ENCODE measurements at places on chromosomes 2 and 18. TPM values are rescaled to one million over a fixed set of nuclear protein-coding genes. Genes with fewer than 3 reads are reported as not detected.

GIGYF2 gene
- total RNA-seq: 81.7 TPM

GRCh38 chr2:237529452-237530402 lies 36.6 kb upstream of the PRLH start:
- DNase-seq: no peak

DNA sequence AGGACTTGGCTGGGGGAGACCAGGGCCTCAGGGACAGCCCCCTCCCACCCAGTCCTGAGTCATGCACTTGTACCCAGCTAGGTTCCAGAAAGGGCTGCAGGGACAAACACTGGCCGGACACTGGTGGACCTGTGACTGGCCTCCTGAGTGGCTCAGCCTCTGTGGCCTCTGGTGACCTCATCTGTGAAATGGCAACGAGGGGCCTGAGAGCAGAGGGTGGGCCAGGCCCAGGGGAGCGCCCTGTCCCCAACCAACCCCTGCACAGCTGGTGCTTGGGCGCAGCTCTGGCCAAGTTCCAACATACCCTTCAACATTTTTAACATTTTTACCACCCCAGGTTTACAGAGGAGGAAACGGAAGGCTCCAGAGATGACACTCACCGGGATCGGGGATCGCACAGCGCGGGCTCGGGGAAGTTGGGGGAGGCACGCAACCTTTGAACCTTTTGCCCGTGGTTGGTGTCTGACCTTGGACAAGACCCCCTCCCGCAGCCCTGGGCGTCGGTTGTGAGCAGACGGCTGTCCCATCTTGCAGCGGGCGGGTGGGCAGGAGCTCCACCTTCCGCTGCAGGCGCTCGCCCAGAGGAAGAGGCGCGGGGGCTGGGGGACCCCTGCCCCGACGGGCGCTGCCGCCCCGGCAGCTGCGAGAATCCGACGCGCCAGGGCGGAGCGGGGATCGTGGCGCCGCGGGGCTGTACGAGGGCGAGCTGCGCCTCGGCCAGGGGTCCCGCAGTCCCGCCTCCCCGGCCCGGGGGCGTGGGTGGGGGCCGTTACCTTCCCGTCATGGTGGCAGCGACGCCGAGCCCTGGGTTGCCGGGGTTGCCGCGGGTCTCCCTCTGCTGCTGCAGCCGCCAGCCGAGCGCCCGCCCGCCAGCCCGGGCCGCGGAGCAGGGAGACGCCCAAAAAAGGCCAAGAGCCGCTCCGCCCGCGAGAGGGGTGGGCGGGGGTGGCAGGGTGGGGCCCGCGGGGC lies 805 bp downstream of the LIMS2 start:
- DNase-seq: peak; percentile 70

DNA sequence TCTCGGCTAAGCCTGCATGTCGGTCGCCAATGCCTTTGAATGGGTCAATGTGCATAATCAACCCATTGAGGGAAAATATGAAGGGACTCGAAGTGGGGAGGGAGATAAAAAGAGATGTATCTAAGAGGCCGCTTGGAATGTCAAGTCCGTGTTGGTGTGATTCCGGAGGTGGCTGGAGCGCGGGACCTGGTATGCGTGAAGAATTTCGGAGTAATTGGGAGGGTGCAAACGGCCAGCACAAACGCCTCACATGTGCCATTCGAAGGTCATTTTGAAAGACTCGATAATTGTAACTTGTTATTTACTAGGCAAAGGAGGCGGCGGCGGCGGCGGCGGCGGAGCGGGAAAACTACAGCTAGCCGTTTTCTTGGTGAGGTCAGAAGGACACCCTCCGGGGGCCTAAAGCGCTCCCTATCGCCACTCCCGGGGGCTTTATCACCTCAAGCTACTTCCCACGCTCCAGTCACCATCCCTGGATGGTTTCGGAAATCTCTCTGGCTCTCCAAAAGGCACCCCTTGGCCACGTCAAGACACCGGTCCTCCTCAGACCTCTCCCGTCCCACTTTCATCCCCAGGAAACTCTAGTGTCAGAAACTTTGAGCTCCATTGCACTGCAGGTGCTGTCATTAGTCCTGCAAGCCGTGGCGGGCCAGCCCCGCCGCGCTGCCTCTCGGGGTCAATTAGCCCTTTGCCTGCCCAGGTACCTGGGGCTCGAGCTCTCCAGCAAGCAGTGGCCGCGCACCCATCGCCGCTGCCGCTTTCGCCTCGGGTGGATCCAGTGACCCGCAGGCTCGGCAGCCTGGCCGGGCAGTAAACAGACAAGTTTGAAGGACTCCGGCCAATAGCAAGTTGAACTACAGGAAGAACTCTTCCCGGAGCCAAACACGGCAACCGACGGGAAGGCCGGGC lies 1.5 kb downstream of the ERBB4 start:
- peak; percentile 46 for DNase-seq

UGT1A3 gene
- total RNA-seq: 1.3 TPM

DNA sequence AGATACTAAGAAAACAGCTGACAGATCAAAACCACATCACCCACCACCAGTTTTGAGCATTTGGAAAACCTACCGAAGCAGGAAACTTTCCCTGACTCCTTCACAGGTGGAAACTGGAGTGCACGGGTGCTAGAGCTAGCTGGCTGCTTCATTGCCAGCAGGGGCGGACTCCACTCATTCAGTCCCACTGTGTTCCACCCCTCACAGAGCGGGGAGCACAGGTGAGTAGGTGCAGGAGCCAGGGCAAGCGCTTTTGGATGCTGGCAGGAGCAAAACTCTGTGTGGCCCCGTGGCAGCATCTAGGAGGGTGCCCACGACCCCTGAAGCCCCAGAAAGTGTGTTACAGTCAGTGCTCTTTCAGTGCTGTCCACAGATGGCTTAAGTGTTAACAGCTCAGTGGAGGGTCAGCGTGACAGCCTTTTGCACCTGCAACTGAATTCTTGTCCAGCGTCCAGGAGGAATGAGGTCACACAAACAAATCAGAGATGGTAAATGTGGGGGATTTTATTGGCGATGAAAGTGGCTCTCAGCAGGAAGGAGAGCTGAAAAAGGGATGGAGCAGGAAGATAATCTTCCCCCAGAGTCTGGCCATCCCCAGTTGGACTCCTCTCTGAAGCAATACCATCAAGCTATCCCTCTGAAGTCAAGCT lies 71.1 kb downstream of the TMEM163 start:
- no peak for DNase-seq

GRCh38 chr18:8595445-8595844 lies 13.8 kb upstream of the RAB12 start:
- no peak for DNase-seq

Data from stomach (tissue), 19 donors.